Epithelial cell of umbilical artery (primary cell): ENCODE measurements at places on chromosomes 7 and 10. TPM values are rescaled to one million over a fixed set of nuclear protein-coding genes. Genes with fewer than 3 reads are reported as not detected.

The POM121L12 gene
- total RNA-seq: not detected in 2 replicates

The SAMD9 gene
- total RNA-seq: 11.0 and 51.4 TPM in 2 replicates

The PAX4 gene
- not detected in 2 replicates for total RNA-seq

The INTS1 gene
- 29.2 TPM in 2 replicates for total RNA-seq

The CPEB3 gene
- 0.32 and 1.1 TPM in 2 replicates for total RNA-seq

The LRRD1 gene
- total RNA-seq: under 0.01 TPM in 1 of 2 replicates, not detected in the other

The HYAL4 gene
- not detected in 2 replicates for total RNA-seq

The ARHGEF35 gene
- 0.32 and 0.91 TPM in 2 replicates for total RNA-seq

The NYAP1 gene
- 0.65 and 2.6 TPM in 2 replicates for total RNA-seq

The ZNF804B gene
- not detected in 2 replicates for total RNA-seq

The SAP25 gene
- not detected in 2 replicates for total RNA-seq
